ENCODE measurements at places on chromosomes 2 and 18.

DNA sequence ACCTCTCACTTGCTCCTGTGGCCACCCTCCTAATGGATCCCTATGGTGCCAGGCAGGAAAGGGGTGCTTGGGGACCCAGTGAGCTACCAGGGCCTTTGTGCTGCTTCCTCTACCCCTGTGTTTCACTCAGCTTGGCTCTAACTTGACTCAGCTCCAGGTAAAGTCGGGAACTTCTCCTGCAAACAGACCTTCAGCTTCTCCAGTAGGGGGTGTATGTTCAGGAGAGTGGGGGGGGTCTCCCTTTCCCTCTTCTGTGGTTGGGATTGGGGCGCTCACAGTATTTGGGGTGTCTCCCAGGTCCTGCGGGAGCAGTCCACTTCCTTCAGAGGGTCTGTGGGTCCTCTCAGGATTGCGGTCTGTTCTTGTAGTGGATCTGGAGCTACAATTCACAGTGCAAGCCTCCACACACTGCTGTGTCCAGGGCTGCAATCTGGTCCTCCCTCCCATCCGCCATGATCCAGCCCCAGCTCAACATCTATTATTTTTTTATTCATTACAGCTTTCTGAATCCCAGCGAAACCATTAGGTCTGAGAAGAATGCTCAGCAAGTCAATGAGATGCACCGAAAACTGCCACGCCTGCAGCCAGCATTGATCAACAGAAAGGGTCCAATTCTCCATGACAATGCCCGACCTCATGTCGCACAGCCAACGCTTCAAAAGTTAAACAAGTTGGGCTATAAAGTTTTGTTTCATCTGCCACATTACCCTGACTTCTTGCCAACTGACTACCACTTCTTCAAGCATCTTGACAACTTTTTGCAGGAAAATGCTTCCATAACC is 26.4 kb upstream of the SAP130 start:
- no peak for DNase-seq

DNA sequence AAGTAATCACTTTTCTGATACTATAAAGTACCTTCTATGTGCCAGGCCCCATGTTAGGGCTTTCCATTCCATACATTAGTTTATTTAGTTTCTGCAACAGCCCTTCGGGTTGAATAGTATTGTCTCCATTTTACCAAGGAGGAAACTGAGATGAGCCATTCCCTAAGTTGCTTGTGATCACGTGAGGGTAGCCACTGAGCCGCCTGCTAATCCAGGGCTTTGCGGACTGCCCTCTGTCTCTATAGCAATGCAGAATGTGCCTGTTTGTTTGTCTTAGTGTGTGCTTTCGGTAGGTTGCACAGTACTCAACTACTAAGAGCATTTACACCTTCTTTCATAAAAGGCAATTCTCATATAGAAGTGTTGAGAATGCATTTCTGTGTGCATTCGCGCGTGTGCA is 5.0 kb downstream of the EMILIN2 start:
- DNase-seq: no peak

DNA sequence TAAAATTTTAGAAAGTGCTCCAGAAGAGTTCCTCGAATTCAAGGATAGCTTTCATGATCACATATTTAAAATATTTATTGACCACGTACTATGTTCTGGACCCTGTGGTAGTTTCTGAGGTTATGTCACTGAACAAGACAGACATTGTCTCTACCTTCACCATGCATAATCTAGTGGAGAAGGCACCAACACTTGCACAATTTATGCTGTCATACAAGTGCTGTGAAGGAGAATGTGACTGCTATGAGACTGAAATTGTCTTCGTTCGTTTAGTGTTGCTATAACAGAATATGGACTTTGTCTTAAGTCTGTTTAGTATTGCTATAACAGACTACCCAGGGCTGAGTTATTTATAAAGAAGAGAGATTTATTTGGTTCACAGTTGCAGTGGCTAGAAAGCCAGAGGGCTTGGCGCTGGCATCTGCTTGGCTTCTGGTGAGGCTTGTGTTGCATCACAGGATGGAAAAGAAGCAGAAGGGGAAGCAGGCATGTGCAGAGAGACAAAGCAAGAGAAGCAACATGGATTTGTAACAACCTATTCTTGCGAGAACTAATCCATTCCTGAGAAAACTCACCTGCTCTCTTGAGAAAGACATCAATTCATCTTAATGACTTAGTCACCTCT is 50.0 kb upstream of the RFX8 start:
- peak; percentile 58 for DNase-seq

DNA sequence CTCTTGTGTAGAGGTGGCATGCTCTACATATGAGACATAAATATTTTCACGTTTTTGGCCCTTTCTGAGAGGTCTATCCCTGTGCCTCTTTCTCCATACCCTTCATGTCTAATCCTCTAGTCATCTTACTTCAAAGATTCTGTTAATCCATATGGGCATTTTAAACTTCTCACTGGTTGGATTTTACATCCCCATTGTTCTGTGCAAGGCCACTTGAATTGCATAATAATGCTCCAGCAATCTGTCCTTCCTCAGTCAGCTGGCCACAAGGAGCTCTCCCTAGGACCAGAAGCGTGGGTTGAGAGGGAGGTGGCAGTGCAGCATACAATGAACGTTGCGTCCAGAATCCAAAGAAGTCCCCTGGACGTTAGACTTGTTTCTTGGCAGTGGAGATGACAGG is 58.2 kb downstream of the TDRD15 start:
- no peak for DNase-seq

GRCh38 chr2:160984426-160985077 is 175.7 kb upstream of the TANK start:
- DNase-seq: no peak

GRCh38 chr2:492178-492577 is 185.0 kb downstream of the TMEM18 start:
- DNase-seq: no peak

GRCh38 chr2:26352892-26353291 is 6.3 kb upstream of the ADGRF3 start:
- no peak for DNase-seq

GRCh38 chr18:77522051-77522675 is 272.5 kb downstream of the GALR1 start:
- no peak for DNase-seq

- peak; percentile 84 for DNase-seq
Observed at GRCh38 chr2:71223767-71224333, 3.1 kb downstream of the PAIP2B start.
